ENCODE measurements at places on chromosomes 2 and 18.

DNA sequence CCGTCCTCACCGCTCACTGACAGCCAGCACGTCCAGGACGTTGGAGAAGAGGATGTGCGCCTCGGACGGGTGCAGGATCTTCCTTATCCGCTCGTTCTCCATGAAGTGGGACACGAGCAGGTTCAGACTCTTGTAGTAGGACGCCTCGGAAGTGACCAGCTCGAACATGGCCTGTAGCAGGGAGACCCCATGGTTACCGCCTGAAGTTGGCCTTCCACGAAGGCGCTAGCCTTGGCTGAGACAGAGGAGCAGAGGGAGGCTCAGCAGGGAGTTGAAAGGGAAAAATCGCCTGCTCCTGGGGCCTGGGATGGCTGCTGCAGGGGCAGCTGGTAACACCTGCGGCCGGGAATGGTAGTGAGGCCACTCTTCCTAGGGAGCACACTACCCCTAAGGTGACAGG, 24.7 kb downstream of the SNORC start:
- DNase-seq: no peak

DNA sequence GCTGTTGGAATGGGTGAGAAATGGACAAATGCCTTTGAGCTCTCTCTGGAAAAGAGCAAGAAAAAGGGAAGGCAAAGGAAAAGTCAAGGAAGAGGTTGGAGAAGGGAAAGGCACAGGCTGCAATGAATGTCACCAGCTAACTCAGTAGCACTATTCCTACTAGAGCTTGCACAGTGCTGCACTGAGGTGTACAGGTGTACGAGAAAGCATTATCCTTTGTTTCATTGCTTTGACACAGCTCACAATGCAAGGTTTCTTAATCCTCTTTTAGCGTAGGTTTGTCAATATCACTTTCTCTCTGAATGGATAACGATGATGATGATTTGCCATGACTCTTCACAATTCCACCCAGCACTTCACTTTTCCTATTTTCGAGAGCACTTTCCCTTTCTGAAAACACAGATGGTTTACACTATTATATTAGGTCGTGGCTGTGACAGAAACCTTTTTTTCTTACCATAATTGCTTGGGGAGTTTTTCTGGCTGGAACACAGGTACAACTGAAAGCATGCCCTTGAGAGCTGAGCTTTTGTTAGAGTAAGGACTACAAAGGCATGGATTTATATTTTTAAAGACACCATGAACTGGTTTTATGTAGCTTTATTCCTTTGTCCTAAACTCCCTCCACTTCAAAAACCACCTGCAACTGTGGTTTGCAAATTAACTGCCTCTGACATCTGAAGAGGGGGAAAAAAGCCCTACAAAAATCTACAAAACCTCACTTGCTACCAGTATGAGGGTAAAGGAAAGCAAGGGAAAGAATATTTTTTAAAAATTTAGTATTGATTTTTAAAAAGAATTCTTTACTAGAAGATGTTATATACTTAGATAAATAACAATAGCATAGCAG, 265.5 kb downstream of the TGIF1 start:
- DNase-seq: no peak

DNA sequence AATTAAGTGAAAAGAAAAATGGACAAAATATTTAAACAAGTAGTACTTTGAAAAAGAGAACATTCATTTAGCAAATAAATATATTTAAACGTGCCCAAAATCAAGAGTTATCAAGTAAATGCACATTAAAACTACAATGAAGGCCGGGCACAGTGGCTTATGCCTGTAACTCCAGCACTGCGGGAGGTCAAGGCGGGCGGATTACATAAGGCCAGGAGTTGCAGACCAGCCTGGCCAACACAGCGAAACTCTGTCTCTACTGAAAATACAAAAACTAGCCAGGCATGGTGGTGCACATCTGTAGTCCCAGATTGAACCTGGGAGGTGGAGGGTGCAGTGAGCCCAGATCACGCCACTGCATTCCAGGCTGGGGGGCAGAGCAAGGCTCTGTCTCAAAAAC, 9.8 kb downstream of the STAM2 start:
- no peak for DNase-seq

DNA sequence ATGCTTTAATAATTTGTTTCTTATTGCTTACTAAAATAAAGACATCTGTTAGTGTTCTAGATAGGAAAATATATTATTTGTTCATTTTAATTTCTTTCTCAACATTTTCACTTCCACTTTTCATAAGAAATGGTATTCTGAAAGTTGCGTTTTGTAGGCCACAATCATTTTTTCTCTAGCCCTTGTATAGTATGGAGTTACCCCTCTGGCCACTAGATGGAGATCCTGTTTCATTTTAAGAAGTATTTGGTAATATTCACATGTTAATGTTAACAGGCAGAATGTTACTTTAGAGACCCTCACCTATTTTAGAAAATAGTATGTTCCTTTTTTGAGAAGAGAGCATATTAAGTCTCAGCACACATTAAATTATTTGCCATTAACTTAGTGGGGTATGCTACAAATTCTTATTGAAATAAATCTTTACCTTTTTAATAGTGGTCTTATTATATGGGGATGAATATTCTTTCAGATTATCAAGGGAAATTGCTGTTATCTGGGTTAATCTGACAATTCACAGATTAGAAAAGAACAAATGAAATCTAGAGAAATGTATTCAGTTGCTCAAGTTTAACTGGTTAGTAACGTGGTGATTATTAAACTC, 73.9 kb upstream of the TTC27 start:
- no peak for DNase-seq

GRCh38 chr2:33681364-33681757, 82.3 kb upstream of the FAM98A start:
- no peak for DNase-seq

GRCh38 chr2:67619204-67619603, 222.1 kb downstream of the ETAA1 start:
- no peak for DNase-seq

- DNase-seq: peak; percentile 21
Observed at GRCh38 chr2:64699712-64700111, 46.0 kb upstream of the SERTAD2 start.

- DNase-seq: no peak
Observed at GRCh38 chr2:234157817-234158588, 107.5 kb downstream of the SPP2 start.

- DNase-seq: peak; percentile 59
Observed at GRCh38 chr2:27954771-27955383, 64.3 kb downstream of the BABAM2 start.

GRCh38 chr2:180720829-180721228, 259.6 kb upstream of the UBE2E3 start:
- DNase-seq: no peak

- DNase-seq: no peak
Observed at GRCh38 chr2:181104512-181105115, 124.2 kb downstream of the UBE2E3 start.
